Glutamatergic neuron (in vitro differentiated cells): ENCODE measurements at places on chromosomes 7 and 10.

- no peak for DNase-seq
Observed at GRCh38 chr7:127741764-127742375, 89.9 kb downstream of the SND1 start.

DNA sequence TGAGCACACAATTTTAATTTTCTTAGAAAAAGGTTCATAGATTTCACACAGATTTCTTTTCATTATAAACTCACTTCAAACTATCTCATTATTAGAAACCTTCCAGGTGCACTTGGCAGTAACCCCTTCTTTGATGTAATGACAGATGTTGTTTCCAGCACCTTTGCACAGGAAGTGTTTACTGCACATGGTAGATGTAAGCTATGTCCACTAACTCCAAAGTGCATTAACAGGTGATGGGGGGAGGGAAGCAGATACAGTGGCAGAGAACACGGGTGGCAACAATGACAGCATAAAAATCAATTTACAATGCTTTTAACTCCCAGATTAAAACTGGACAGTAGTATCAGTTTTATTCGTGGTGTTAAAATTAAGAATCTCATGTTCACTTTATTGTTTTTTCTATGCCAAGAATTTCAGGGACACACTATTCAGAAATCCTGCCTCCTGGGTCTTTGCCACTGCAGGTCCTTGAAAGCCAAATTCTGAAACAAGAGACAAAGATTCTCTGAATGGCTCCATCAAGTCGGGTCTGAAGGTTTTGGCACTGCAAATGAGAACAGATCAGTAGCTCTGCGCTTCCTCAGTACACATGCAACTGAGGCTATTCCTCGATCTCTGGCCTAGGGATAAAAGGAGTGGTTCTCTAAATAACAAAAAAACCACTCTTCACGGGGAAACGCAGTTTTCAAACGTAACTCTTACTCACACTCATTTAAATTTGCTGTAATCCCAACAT lies 187.7 kb downstream of the JAZF1 start:
- no peak for DNase-seq

GRCh38 chr7:20233362-20233761 lies 16.2 kb upstream of the MACC1 start:
- no peak for DNase-seq

- DNase-seq = peak; percentile 74
Observed at GRCh38 chr7:40604601-40605438, 470.0 kb downstream of the SUGCT start.

- DNase-seq = no peak
Observed at GRCh38 chr7:18235819-18236218, 208.2 kb upstream of the PRPS1L1 start.

DNA sequence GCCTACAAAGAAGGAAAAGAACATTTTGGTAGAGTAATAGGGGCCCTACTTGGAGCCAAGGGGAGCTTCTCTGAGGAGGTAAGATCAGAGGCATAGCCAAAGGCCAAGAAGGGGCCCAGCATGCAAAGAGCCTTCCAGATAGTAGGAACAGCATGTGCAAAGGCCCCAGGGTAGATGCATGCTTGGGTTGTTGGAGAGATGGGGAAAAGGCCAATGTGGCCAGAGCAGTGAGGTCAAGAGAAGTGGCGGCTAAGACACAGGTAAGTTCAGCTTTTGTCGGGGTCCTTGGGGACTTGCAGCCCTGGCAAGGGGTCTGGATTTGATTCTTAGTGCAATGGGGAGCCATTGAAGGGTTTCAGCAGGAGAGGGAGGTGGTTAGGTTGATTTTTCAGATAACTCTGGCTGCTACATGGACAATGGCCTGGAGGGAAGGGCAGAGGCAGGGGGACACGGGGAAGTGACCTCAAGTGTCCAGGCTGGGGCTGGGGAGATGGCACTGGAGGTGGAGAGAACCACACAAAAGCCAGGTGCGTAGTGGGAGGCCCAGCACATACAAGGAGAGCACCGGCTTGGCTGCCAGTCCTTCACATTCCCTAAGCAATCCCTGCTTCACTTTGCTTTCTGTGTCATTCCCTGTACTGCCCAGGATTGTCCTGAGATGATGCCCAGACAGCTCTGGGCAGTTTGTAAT lies 16.5 kb downstream of the GRID1 start:
- no peak for DNase-seq

- no peak for DNase-seq
Observed at GRCh38 chr10:117166418-117167345, 28.6 kb upstream of the VAX1 start.

- DNase-seq = peak; percentile 12
Observed at GRCh38 chr10:46516660-46517416, 39.6 kb downstream of the GPRIN2 start.

DNA sequence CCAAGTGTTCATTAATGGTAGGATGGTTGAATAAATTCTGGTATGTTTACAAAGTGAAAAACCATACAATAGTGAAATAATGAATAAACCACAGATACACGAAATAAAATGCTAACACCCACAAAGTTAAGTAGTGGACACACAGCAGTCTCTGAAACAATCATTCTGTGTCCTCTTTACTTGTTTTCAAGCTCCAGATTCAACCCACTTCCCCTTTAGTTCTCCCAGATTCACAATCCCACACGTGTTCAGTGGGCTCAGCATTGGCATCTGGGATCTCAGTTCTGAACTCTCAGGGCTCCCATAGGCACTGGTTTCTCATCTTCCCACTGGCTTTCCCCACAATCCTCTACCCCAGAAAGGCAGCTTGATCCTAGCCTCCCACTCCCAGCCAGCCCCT lies 44.9 kb downstream of the SEM1 start:
- DNase-seq = no peak

- peak; percentile 56 for DNase-seq
Observed at GRCh38 chr10:29517352-29517923, 117.3 kb downstream of the SVIL start.
